ENCODE measurements at places on chromosomes 16 and 17.
A peak's percentile ranks its signal among the peaks of the same experiment; 100 is the strongest.

- DNase-seq, result peak; percentile 54
Observed at GRCh38 chr17:491086-492021, 138.7 kb upstream of the RPH3AL start.

GRCh38 chr16:83681381-83681956 lies 126.3 kb upstream of the HSBP1 start:
- no peak for DNase-seq

- no peak for DNase-seq
Observed at GRCh38 chr16:50717494-50717893, 24.1 kb downstream of the NOD2 start.

- DNase-seq, result no peak
Observed at GRCh38 chr17:62757500-62757951, 50.6 kb downstream of the MARCHF10 start.
